HTR-8/SVneo (cell line): ENCODE measurements at places on chromosomes 5 and 9.

DNA sequence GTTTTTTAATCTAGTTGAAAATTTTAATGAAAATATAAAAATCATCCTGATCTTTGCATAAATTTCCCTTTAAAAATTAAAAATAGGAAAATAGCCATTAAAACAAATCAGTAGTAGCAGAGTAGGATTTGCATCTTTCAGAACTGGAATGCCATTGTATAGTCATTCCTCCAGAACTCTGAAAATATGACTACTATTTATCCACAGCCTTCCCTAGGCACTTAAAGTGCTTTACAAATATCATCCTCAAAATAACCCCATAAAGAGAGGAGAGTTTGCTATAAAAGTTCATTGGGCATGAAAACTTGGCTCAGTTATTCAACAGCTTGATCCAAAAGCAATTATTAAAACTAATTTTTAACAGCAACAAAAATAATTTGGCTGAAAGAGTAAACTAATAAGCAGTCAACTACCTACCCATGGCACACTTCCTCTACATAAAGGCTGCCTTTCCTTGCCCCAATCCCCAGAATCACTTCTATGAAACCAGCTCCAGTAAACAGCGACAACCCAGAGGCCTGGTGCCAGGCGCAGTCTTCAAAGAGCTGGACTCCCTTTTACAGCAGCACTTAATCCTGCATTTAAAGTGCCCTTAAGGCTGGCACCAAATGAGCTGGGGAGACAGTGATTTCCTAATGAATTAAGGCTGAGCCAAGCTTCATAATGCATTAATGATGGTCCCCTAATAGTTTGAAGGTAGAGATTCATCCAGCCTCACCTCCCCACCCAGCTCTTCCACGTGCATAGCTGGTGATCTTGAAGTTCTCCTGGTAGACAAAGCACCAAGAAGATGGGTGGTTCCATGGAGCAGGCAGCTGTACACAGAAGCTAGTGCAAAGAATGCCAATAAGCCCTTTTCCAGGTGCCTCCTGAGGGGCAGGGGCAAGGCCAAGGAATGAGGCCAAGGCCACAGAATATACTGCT lies 36.1 kb downstream of the LHFPL2 start:
- no peak for DNase-seq

DNA sequence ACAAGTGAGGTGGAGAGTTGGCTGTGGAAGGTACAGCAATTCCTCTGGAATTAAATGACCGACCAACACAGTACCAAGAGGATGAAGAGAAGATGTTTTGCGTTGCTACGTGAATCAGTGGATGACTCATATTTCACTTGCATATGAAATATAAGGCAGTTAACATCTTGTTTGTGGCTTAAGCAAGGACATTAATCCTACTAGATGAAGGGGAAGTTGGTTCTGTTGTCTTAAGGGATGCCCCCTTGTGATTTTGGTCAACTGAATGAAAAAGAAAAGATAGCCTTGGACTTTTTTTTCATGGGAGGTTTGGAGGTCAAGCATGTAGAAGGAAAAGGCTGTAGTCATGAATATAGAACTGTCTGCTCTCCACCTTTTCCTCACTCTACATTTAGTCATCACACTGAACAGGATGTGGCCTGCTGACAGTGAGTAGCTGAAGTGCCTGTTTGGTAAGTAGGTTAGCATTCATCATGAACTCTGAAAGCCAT lies 33.9 kb downstream of the VLDLR start:
- peak; percentile 49 for DNase-seq

- DNase-seq: no peak
These were observed 628.8 kb upstream of the DMAC1 start for GRCh38 chr9:8428389-8428788.

- DNase-seq: peak; percentile 26
These were observed 970.0 kb downstream of the MAT2B start for GRCh38 chr5:164475339-164475977.

- DNase-seq: no peak
These were observed 131.7 kb upstream of the ICE1 start for GRCh38 chr5:5290674-5291334.

GRCh38 chr5:178277866-178278265 lies 45.3 kb upstream of the PHYKPL start:
- no peak for DNase-seq

- DNase-seq: no peak
These were observed 988.3 kb downstream of the DTWD2 start for GRCh38 chr5:117999939-118000549.

DNA sequence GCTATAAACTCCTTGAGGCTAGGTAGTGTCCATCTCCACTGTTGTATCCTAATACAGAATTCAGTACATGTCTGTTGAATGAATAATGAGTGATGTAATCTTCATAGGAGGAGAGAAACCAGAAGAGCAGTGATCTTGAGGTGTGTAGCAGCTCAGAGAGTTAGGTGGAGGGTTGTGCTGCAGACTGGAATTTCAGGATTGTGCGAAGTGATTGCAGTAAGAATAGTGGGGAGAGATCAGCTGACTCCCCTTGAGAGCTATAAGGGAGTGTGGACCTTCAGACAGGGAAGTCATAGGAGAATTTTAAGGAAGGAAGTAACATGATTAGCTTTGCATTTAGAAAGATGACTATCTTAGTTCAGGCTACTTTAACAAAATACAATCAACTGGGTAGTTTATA lies 4.4 kb downstream of the SNX24 start:
- DNase-seq: no peak

DNA sequence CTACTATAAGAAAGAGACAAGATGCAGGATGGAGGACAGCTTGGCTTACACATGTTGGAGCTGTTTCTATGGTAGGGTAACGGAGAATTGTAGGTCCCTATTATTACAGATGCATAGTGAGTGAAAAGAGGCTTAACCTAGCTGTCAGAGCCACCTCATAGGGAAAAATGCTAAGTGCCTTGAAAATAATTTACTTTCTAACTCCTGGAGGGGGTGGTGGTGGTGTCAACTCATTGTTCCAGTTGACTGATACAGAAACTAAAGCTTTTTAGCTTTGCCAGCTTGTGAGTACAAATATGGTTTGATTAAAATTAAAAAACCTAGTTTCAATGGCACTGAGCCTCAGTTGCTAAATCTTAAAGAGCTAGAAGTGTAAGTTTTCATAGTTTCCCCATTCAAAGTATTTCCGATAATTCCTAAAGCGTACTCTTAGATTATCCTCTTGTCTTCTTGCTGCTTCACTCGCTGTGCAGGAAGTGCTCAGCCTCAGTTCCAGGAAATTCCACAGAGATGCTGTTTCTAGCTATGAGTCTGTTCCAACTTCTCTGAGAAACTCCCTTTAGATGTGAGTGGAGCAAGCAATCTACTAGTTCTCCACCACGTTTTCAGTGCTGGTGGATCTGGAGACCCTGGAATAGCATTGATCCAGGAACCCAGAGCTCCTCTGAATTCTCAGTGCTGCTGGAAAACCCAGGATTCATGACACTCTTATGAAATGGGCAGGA lies 265.2 kb downstream of the DMAC1 start:
- DNase-seq: no peak

GRCh38 chr5:37836235-37836591 lies 3.6 kb downstream of the GDNF start:
- DNase-seq: no peak

DNA sequence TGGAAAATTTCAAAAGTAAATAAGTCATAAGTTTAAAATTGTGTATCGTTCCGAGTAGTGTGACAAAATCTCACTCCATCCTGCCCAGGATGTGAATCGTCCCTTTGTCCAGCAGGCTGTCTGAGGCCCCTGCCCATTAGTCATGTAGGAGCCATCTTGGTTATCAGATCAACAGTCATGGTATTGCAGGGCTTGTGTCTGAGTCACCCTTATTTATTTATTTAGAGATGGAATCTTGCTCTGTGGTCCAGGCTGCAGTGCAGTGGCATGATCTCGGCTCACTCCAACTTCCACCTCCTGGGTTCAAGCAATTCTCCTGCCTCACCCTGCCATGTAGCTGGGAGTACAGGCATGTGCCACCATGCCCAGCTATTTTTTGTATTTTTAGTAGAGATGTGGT lies 30.2 kb downstream of the ITGA2 start:
- peak; percentile 39 for DNase-seq

DNA sequence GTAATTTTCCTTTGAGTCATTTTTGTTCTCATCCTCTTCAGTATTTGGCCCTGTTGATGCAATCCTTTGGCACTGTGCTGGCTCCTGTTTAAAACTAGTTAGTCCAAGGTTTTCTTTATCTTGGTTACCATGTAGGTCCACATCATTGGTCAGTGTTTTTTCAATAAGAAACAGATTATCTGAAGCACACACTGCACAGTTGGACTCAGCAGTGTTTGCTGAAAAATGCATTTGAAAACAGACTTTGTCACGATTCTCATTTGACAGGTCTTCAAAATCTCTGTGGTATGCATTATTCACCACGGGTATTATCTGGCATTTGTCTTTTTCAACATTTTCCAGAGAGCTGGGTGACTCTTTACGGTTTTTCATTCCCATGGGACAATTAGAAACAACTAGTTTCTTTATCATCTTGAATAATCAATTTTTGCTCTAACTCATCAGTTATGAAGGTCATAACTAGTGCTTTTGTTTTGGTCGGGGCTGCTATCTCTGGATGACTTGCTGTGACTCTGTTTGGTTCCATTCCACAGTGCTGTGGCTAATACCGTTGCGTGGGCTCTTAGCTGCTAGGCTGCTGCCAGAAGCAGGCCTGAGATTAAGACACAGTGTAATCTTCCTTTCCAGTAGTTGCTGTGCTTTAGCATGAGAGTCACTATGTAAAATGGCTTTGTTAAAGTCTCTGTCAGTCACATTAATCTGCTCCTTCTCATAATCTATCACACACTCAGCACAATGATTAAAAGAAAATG lies 36.2 kb downstream of the NUDT12 start:
- no peak for DNase-seq

DNA sequence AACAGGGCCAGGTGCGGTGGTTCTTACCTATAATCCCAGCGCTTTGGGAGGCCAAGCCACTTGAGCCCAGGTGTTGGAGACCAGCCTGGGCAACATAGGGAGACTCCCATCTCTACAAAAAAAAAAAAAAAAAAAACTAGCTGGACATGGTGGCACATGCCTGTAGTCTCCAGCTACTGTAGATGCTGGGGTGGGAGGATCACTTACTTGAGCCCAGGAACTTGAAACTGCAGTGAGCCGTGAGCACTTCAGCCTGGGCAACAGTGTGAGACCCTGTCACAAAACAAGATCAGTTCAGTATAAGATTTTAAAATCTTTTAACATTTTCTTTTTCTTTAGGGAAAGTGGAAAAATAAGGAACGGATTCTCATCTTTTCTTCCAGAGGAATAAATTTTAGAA lies 2.5 kb downstream of the BRIX1 start:
- no peak for DNase-seq

DNA sequence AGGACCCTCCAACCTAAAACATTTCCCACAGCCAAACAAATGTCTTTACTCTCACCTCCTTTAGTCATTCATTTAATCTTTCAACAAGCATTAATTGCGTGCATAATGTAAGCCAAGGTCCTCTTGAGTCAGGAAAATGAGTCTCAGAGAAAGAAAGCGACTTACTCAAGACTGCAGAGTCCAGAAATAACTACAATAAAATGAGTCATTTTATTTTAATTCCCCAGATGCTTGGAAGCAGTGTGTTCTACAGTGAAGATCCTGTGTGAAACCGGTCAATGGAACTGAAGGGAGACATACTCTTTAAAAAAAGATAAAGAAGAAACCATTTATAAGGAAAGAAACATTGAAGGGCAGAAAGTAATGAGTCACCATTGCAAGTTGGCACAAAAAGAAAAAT lies 513.7 kb downstream of the CDK5RAP2 start:
- no peak for DNase-seq

DNA sequence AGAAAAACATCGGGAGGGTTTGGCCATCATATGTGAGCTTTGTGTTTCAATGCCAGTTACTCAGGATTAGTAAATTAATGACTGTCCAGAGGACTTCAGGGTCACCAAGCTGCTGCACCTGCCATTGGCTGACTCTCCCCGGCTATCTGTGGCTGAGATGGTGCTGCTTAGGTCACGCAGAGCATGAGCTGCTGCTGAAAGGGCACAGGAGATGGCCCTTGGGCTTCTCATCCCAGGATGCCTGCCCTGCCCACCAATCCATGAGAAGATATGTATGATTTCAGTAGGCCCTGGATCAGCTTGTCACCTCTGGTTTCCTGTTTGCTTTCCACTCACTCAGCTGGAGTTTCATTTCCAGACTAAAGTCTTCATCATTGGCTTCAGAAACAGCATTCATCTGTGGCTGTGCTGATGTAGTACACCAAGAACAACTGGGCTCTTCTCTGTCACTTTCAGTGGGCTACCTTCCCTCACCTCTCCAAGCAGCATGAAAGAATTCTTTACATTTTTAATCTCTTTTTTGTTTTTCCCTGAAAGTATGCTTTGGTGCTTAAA lies 2.4 kb upstream of the CATSPER3 start:
- no peak for DNase-seq

GRCh38 chr5:151954255-151954654 lies 29.6 kb upstream of the GLRA1 start:
- DNase-seq: no peak

DNA sequence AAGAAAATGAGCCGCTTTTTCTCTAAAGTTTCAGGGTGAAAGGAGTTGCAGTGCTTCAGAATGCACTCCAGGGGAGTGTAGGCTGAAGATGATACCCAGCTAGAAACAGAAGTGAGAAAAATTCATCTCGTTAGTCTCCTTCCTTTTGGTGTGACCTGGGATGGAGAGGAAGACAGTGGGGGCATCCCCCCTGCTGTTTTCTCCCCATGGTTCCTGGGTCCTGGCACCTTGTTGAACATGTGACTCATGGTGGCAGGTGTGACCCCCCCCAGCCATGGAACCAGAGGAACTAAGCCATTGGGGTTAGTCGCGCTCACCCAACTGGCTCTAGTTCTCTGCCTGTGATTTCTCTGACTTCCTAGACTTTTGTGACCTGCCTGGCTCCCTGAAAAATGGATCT lies 424.6 kb downstream of the CSNK1G3 start:
- DNase-seq: no peak
